ENCODE measurements at places on chromosomes 1 and 21. TPM values are rescaled to one million over a fixed set of nuclear protein-coding genes. Genes with fewer than 3 reads are reported as not detected.

- no peak for DNase-seq
Measured at GRCh38 chr1:173137107-173137706, 69.9 kb downstream of the TNFSF4 start.

GRCh38 chr1:229907884-229908638, 159.0 kb upstream of the GALNT2 start:
- no peak for DNase-seq

DNA sequence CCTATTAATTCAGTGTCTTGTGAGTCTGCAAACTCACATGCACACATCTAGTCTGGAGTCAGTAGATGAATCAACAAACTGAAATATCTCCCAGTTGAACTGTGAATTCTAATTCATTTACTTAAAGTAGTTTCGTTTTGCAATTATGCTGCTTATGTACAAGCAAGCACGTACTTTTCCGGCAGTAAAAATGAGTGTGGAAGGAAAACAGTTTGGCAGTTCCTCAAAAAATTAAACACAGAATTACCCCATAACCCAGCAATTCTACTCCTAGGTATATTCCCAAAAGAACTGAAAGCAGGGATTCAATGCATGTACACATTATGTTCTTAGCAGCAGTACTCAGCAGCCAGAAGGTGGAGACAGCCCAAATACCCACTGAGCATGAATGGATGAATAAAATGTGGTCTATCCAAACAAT, 49.3 kb downstream of the GNB1 start:
- DNase-seq, result no peak

DNA sequence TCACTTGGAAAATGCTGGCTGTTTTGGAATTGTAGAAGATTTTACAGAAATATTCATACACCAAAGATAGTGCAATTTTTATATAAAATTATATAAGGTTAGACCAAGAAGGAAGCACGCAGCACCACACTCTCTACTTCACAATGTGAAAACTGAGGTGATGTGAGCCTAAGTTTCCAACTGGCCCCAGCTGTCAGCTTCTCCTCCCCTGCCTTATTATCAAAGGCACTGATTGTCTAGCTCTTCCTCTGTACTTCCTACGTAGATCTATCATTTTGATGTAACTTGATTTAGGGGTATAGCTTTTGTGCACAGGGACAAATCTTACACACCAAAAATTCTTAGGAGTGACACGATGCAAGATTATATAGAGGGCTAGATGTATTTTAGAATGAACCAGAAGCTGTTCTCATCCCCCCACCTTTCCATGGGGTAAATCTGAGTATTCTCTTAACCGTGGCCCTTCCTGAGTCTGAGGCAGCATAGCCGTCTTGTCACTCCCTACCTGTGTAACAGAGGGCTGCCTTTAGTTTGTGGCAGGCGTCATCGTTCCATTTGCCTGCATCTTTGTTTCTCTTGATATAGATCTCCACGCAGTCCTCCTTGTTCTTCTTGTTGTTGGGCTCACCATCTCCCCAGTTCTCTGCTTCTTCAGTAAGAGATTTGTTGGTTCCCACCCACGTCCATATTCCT, 3.4 kb downstream of the SELL start:
- DNase-seq, result peak; percentile 41

GRCh38 chr1:12480748-12481362, 137.2 kb downstream of the DHRS3 start:
- DNase-seq, result peak; percentile 25

DNA sequence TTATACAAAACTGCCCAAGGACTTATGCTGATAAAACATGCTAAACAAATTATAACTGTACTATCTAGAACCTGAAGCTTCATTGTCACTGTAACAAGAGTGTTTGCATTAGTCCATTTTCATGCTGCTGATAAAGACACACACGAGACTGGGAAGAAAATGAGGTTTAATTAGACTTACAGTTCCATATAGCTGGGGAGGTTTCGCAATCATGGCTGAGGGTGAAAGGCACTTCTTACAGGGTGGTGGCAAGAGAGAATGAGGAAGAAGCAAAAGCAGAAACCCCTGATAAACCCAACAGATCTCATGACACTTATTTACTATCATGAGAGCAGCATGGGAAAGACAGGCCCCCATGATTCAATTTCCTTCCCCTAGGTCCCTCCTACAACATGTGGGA, 100.4 kb downstream of the SPATA6 start:
- no peak for DNase-seq

GRCh38 chr1:33284049-33284448, 27.8 kb downstream of the ZNF362 start:
- no peak for DNase-seq

DNA sequence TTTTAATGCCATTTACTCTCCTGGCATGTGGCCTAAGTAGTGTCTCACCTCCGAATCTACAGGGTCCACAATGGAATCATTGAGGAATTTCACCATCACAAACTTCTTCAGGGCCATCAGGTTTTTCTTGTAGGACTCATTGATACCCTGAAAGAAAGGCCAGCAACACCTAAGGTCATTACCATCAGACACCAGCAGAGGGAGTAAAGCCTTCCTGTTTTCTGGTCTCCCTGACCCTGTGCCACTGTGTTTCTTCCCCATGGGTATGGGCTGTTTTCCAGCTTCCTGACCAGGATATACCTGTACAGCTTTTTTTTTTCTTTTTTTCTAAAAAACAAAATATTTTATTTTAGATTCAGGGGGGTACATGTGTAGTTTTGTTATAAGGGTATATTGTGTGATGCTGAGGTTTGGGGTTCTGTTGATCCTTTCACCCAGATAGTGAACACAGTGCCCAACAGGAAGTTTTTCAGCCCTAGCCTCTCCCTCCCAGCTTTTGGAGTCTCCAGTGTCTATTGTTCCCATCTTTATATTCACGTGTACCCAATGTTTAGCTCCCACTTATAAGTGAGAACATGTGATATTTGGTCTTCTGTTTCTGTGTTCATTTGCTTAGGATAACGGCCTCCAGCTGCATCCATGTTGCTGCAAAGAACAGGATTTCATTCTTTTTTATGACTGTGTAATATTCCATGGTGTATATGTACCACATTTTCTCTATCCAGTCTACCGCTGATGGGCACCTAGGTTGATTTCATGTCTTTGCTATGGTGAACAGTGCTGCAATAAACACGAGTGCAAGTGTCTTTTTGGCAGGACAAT, 18.3 kb downstream of the PPT1 start:
- DNase-seq, result peak; percentile 45

DNA sequence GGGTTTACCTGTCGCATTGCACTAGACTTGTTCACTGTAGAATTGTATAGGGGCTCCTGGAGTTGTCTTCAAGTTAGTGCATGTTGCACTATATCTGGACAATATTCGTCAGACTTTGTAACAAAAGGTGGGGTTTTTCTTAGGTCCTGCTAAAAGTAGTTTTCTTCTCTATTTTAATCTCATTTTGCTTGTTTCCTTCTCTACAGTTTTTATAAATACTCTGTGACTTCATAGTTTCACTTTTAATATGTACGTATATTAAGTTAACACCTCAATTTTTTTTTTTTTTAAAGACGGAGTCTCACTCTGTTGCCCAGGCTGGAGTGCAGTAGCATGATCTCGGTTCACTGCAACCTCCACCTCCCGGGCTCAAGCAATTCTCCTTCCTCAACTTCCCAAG, 26.5 kb upstream of the MRPS6 start:
- peak; percentile 6 for DNase-seq

The DEPDC1 gene
- not detected for total RNA-seq

DNA sequence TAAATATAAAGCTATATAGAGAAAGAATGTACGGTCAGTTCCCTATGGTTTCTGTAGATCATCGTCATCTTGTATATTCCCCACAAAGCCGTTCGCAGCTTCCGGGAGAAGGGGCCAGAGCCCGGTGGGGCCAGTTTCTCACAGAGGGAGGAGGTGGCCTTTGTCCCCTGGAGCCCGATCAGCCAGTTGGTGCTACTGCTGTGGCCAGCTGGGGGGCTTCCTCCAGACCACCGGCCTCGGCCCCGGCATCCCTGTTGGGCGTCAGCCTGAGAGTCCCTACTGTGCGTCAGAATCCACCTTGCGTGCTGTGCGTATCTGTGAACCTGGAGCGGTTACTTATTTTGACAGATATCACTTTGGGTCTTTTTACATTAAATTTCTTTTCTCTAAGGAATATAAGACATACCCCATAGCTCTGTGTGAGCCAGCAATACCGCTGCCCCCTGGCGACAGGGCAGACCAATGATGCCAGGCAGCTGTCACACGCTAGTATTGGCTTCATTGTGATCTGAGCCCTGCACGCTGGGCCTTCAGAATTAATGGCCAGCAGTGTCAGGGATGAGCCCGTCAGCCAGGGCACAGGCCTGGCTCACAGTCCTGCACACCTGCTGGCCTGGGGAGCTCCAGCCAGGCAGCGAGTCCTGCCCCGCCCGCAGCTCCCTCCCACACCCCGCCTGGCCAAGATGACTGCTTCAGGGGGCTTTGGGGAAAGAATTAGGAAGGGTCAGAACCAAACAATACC, 145.9 kb downstream of the PGBD5 start:
- no peak for DNase-seq

- DNase-seq, result no peak
Measured at GRCh38 chr1:32125313-32125712, 17.5 kb downstream of the KPNA6 start.

DNA sequence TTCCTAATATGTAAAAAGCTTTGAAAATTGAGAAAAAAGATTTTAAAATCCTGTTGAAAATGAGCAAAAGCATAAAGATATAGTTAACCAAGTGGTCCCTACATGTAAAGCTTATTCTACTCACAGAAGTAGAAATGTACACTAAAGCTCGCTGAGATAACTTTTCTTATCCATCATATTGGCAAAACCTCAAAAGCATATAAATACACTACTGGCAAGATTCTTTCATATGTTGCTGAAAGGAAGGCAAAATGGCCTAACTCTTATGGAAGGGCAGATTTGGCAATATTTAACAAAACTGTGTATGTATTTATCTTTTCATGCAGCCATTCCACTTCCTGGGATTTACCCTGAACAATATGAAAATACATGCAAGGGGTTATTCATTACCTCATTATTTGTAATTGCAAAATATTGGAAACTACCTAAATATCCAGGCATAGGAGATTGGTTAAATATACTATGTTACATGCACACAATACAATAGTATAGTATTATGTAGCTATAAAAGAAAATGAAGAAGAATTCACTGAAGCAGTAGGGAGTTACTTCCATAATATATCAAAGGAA, 43.2 kb upstream of the LYPLAL1 start:
- no peak for DNase-seq

DNA sequence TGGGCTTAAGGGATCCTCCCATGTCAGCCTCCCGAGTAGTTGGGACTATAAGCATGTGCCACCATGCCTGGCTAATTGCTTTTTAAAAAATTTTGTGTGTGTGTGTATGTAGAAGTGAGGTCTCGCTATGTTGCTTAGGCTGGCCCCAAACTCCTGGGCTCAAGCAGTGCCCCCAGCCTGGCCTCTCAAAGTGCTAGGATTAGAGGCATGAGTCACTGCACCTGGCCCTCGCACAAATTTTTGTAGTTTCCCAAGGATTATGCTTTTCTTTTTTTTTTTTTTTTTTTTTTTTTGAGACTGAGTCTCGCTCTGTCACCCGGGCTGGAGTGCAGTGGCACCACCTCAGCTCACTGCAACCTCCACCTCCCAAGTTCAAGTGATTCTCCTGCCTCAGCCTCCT, 144.4 kb upstream of the HNRNPU start:
- no peak for DNase-seq

- DNase-seq, result no peak
Measured at GRCh38 chr1:245419461-245419978, 264.7 kb downstream of the KIF26B start.

The TMEM9 gene
- 20.6 TPM for total RNA-seq

DNA sequence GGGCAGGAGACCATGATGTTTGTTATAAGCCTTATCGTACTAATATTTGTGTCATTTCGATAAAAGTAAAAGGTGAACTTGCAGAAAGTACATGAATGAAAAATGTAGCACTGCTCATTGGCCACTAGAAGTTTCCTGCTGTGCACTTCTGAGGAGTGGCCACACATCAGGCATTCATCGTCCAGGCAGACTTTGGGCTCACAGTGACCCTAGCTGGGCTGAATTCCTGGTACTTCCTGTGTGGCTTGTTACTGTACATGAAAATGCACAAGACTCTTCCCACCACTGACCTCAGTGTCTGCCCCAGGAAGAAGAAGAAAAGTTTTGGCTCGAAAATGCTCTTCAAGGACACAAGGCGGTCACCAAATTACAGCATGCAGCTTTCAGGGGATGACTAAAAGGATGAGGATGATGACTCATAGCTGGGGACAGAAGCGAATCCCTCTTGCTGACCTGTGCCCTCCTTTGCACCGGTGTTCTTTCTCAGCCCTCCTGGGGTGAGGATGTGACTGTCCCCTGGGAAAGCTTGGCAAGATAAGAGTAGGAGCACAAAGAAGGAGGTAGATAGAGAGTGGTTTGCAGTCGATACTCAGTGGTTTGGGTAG, 252.4 kb upstream of the KAZN start:
- DNase-seq, result no peak

DNA sequence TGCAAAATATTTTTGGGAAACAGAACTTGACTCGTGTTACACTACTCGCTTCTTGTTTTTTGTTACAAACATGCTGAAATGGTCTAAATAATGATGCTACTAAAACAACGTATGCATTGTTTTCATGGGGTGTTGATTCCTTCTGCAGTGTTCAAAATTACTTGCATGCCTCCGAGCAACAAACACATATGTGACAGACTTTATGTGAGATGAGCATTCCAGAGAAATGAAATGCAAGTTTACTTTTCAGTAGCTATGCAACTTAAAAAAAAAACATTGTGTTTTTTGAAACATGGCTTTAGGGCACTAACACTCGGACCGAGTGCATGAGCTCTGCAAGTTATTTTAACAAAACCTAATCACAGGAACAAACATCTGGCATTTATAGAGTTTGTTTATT, 84.8 kb downstream of the CAMTA1 start:
- DNase-seq, result no peak

Measured in CD4-positive, alpha-beta memory T cell (primary cell).